ENCODE measurements at places on chromosomes 7 and 10.
A peak's percentile ranks its signal among the peaks of the same experiment; 100 is the strongest.

DNA sequence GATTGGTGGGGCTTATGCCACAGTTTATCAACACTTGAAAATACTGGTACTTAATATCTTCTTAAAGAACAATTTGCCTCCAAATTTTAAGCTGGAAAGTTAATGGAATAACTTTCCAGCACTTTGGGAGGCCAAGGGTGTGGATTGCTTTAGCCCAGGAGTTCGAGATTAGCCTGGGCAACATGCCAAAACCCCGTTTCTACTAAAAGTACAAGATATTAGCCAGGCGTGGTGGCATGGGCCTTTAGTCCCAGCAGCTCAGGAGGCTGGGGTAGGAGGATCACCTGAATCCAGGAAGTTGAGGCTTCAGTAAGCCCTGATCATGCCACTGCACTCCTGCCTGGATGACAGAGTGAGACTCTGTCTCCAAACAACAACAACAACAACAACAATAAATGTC lies 56.0 kb downstream of the PRF1 start:
- DNase-seq, result no peak

DNA sequence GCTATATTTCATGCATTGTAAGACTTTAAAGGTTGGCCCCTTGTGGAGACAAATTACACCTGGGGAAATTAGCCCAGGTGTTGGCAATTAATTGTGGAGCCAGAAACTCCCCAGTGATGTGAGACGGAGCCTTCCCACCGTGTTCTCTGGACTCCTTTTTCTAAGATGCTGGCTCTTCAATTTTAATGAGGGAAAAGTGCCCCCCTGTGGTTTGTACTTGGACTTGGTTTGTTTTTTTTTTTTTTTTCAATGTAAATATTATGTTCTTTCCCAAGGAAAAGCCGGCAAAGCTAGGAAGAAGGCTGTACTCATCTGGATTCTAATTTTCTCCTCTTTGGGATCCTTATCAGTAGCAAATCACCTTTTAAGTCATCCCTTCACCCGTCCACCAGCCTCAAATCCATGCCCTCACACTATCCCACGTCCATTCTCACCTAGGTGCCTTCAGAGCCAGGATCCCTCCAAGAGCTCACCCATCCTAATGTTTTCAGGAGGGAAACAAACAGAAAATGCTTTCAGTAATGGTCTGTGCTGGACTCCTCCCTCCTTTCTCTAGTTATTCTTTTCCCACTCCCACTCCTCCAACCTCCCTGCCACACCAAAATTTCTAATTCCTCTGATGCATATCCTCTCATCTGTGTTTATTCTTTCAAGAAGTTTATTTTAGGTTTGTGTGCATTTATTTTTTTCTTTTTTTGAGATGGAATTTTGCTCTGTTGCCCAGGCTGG lies 20.4 kb upstream of the ST8SIA6 start:
- peak; percentile 19 for DNase-seq

DNA sequence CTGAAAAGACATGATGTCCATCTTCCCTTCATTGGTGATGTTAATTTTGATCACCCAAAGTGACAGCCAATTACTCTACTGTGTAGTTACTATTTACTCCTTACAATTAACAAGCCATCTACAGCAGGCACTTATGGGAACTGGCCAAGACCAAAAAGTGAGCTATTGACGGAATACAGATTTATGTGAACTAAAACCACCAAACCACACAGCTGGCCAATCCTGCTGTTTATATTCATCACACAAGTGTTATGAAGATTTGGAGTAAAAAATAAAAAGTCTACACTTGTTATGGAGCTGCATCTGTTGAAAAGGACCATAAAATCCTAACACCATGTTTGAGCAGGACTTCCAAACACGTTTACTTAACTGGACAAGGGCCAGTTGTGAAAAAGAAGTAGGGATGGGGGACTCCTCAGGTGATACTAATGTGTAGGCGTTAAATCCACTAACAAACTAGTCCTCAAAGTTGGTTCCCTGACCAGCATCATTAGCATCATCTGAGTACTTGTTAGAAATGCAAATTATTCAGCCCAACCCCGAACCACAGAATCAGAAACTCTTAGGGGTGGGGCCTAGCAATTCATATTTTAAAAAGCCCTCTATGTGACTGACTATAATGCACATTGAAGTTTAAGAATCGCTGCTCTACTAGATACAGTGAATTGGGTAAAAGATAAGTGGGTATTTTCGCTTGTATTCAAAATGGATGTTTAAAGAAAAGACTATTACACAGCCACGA lies 11.6 kb downstream of the MCMBP start:
- no peak for DNase-seq

GRCh38 chr10:76114581-76115001 lies 683.2 kb downstream of the LRMDA start:
- DNase-seq, result no peak

GRCh38 chr10:93288679-93289634 lies 193.2 kb downstream of the MYOF start:
- peak; percentile 91 for DNase-seq

GRCh38 chr10:98391578-98391991 lies 23.4 kb downstream of the PYROXD2 start:
- DNase-seq, result no peak

GRCh38 chr7:29946428-29947186 lies 43.0 kb downstream of the SCRN1 start:
- peak; percentile 60 for DNase-seq

GRCh38 chr7:132410861-132411541 lies 165.3 kb downstream of the PLXNA4 start:
- DNase-seq, result no peak

DNA sequence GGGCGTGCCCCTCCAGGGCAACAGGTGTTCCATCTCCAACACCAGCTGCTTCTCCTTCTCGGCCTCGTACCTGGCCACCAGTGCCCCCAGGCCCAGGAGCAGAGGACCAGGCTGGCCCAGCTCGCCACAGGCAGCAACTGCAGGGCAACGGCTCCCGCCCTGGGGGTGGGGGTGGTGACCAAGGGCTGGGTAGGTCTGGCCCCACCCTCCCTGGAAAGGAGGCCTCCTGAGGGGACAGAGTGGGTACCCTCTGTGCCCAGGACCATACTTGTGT lies 22.1 kb upstream of the DRGX start:
- DNase-seq, result no peak

DNA sequence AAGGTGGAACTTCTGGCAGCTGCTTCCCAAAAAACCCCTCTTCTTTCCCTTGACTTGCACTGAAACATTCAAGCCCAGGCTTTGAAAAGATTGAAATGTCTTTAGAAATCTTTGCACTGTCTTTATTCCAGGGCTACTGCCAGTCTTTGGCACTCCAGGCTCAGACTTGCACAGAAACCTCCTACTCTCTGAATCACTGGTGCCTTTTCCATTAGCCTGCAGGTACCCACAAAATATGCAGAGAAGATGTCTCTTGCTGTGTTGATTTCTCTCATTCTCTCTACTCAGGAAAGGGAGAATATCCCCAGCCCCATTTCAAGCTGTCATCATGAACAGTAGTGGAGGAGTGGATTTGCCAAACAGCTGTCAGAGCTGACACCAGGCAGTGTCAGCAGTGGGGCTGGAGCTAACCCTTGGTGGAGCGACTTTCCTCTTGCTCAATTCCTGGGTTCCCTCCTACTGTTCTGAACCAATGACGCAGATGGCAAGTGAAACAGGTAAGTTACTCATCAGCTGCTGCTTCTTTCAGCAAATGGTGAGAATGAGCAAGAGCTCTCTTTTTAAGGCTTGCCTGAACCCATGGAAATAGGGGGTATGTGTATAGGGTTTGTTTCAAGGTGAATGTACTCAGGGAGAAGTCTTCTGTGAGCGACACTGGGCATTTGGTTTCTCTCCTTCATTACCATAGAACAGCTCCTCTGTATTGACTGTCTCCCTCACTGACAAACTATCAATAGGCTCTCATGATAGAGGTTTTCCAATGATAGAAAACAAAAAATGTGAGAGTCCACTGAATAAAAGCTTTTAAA lies 362.4 kb downstream of the ADRA2A start:
- no peak for DNase-seq

DNA sequence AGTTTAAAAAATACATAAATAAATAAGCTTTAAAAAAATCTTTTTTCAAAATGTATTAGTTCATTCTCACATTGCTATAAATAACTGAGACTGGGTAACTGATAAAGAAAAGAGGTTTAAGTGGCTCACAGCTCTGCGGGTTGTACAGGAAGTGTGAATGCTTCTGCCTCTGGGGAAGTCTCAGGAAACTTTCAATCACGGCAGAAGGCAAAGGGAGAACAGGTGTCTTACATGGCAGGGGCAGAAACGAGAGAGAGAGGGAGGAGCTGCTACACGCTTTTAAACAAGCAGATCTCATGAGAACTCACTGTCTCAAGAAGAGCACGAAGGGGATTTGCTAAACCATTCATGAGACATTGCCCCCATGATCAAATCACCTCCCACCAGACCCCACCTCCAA lies 114.6 kb downstream of the DNAJC1 start:
- no peak for DNase-seq

DNA sequence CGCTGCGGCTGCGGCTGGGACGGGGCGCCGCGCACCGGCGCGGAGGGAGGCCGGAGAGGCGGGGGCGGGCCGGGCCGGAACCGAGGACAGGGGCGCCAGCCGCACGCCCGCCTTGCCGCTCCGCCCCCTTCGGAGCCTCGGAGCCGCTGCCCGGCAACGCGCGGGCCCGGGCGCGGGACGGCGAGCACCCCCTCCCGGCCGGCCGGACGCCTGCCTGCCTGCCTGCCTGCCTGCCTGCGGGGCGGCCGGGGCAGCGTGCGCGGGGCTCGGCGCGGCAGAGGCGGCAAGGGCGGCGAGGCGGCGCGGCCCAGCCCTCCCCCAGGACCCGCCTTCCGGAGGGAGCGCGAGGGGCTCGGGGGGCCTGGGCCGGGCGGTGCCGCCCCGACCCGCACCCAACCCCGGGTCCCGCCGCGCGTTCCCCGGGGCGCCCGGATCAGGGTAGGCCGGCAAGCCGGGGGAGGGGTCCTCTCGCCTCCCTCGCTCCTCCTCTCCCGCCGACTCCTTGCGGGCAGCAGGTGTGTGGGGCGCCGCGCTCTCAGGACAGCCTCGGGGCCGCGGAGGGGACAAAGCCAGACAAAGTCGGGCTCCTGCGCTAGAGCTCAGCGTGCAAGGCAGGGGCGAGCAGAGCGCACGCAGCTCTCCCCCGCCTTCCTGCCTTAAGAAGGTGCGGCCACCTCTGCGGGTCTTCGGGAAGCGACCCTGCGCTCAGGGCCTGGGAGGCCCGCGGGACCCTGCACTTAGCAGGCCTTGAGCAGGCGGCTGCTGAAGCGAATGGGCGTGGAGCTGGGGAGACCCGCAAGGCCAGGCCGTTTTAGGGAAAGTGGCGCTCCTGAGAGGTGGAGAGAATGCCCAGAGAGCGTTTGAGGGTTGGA lies at the start of gene KIAA1549:
KIAA1549 (minus strand) TSS at position 58 of the 872 bp plus-strand sequence. CDS start 120 bp downstream, outside the sequence.
- peak; percentile 87 for DNase-seq

GRCh38 chr10:29057822-29058331 lies 231.0 kb upstream of the LYZL1 start:
- no peak for DNase-seq

DNA sequence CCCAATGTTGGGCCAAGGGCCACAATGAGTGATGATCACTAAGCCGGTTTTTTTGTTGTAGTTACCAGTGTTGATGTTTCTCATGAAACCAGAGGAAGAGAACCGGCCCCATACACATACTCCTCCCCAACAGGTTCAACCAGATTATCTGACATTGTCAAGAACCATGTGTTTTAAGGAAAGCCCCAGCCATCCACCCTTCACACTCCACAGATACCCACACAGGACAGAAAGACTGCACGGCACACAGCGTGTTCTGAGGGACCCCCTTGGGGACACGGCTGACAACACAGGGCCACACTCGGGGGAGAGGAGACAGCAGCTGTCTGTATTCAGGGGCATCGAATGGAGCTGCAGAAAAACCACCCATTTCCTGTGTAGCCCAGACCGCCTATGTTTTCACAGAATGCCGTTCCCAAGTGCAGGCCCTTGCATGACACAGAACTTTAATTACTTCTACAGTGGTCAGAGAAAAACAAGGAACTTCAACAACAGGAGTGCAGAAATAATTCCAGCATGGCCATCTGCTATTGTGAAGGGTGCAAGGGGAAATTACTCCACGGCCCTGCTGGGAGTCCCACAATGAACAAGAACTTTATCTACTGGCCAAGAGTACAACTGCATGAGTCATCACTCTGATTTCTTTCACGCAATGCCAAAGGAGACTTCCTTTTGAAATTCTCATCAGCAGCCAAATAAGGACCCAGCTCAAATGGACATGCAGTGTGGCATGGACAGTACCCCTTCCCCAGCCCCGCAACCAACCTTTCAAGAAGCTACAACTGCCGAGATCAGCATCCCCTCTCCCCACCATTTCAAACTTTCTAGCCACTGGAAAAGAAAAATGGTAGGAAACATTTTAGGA lies 2.3 kb downstream of the KLF6 start:
- peak; percentile 87 for DNase-seq

DNA sequence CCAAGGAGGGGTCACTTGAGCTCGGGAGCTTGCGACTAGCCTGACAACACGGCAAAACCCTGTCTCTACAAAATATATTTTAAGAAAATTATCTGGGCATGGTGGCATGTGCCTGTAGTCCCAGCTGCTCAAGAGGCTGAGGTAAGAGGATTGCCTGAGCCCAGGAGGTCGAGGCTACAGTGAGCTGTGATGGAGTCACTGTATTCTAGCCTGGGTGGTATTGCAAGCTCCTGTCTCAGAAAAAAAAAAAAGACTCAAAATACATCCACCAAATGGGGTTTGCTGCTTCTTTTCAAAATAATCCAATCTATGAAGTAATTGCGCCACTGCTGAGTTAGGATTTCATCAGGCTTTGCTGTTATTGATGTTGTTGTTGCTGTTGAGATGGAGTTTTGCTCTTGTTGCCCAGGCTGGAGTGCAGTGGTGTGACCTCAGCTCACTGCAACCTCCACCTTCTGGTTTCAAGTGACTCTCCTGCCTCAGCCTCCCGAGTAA lies 11.1 kb upstream of the VIM start:
- DNase-seq, result no peak

DNA sequence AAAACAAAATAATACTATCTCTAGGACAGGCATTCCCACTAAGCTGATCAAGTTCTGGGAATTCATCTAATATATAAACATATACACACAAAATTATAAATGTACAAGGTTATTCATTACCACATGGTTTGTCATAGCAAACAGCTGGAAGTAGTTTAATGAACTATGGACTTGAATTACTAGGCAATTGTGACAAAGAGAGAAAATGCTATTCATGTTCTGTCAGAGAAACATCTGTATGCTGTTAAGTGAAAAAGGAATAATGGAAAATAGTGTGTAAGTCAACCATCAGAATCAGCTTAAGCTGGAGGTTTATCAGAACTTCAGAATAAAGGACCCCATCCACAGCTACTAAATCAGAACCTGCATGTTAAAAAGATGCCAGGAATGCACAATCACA lies 2.8 kb downstream of the ZNF248 start:
- DNase-seq, result no peak

GRCh38 chr10:46048152-46048551 lies 2.1 kb upstream of the MSMB start:
- DNase-seq, result no peak

Measured in ACHN (cell line).